Osteocyte (in vitro differentiated cells): ENCODE measurements at places on chromosomes 13 and 19.

GRCh38 chr13:30697996-30698401 lies 37.3 kb upstream of the ALOX5AP start:
- no peak for DNase-seq
- peaks cover 2% of the 10 kb centered on the region for H3K36me3 ChIP-seq
- peak overlapping the region; percentile 69 for H3K27ac ChIP-seq
- H3K4me1 ChIP-seq: peaks cover 32% of the 10 kb centered on the region

DNA sequence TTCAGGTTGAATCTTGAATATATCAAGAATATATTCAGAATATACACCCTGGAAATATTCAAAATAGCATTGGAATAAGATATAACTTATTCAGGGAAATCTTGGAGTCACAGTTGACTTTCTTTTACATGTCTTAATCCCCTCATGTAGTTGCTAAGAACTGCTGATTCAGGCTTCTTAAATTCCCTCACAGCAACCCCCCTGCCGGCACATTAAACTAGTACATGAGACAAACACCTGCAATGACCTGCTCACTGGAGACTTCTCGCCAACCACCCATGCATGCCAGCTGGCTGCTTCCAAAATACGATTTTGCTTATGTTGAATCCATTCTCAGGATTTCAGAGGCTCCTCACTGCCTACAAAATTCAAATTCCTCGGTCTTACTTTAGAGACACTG lies 997.1 kb downstream of the EFNB2 start:
- no peak overlapping the region for H3K27ac ChIP-seq
- no peak for DNase-seq
- H3K4me3 ChIP-seq: no peak overlapping the region

DNA sequence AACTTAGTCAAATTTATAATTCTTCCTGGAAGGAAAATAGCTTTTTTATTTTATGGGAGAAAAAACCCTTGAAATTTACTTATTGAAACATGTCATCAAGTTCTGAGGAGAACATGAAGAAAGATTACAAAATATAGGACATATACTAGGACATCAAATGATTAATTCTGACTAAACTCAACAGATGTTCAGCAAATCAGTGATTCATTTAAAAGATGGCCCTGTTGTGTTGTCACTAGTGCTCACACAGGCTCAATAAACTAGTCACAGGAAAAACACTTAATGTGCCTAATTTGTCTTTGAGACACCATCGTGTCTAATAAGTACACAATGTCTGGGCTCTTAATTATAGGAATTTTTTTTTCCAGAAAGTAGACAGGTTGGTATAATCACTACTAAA lies 223.8 kb upstream of the TMTC4 start:
- H3K36me3 ChIP-seq: no peaks in the 10 kb centered on the region
- H3K4me1 ChIP-seq: no peaks in the 10 kb centered on the region
- no peak for DNase-seq
- no peak overlapping the region for H3K27ac ChIP-seq
- H3K4me3 ChIP-seq: no peak overlapping the region
- H3K27me3 ChIP-seq: no peaks in the 10 kb centered on the region

DNA sequence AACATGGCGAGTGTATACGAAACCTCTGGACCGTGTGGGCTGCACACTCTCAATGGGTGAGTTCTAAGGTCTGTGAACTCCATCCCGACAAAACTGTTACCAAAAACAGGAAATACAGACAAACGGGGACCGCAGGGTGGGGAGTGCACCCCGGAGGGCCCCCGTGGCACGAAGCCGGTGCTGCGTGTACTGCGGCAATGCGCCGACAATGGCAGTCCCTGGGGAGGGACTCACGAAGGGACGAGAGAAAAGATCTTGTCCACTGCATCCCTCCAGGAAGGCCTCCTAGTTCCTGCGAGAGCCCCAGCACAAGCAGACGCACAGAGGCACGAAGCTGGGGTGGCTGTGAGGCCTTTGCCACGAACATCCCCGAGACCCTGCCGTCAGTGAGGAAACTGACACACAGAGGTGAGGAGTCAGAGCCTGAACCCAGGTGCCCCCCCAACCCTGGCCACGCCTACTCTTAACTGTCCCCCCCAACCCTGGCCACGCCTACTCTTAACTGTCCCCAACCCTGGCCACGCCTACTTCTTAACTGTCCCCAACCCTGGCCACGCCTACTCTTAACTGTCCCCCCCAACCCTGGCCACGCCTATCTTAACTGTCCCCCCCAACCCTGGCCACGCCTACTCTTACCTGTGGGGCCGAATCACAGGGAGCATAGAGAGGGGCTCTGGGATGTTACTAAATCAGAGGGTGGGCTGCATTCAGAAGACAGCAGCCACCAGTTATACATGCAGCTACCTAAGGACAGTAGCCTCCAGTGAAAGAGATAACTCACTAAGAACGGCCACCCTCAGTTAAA lies 4.2 kb downstream of the MED16 start:
- DNase-seq: no peak
- peaks cover 15% of the 10 kb centered on the region for H3K4me1 ChIP-seq
- H3K27me3 ChIP-seq: no peaks in the 10 kb centered on the region
- H3K4me3 ChIP-seq: no peak overlapping the region
- no peak overlapping the region for H3K27ac ChIP-seq

- H3K27me3 ChIP-seq: no peaks in the 10 kb centered on the region
- no peak for DNase-seq
- H3K4me3 ChIP-seq: peak overlapping the region; percentile 79
- H3K36me3 ChIP-seq: no peaks in the 10 kb centered on the region
- H3K4me1 ChIP-seq: peaks cover 36% of the 10 kb centered on the region
Observed at GRCh38 chr19:14118165-14119051, 846 bp upstream of the PRKACA start.

GRCh38 chr19:55005684-55006488 lies 32.2 kb downstream of the GP6 start:
- DNase-seq: no peak
- peak overlapping the region; percentile 82 for H3K4me3 ChIP-seq
- H3K4me1 ChIP-seq: peaks cover 13% of the 10 kb centered on the region
- H3K36me3 ChIP-seq: peaks cover 8% of the 10 kb centered on the region

DNA sequence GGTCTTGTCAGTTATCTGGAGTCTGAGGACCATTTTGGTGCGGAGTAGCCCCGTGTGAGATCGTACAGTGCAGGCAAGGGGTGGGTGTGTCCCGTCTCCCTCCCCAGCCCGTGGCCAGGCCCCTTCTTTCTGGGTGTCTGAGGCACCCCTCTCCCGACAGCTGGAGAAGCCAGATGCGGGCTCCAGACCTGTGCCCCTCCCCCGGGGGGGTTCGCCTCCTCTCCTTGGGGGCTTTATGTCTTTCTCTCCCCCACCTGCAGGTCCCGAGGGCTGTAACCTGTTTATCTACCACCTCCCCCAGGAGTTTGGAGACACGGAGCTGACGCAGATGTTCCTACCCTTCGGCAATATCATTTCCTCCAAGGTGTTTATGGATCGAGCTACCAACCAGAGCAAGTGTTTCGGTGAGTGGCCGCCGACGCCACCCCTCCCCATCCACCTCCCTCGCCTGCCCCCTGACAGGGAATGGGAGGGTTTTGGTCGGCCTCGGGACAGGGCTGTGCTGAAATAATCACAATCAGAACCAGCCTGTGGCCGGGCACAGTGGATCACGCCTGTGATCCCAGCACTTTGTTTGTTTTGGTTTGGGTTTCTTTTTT lies 65.6 kb downstream of the CELF5 start:
- no peak overlapping the region for H3K4me3 ChIP-seq
- H3K27ac ChIP-seq: no peak overlapping the region

- no peak overlapping the region for H3K27ac ChIP-seq
- no peaks in the 10 kb centered on the region for H3K36me3 ChIP-seq
- no peak for DNase-seq
- H3K4me3 ChIP-seq: no peak overlapping the region
- H3K27me3 ChIP-seq: peaks cover 4% of the 10 kb centered on the region
- no peaks in the 10 kb centered on the region for H3K4me1 ChIP-seq
Observed at GRCh38 chr13:81409284-81409683, 1068.4 kb upstream of the SPRY2 start.

DNA sequence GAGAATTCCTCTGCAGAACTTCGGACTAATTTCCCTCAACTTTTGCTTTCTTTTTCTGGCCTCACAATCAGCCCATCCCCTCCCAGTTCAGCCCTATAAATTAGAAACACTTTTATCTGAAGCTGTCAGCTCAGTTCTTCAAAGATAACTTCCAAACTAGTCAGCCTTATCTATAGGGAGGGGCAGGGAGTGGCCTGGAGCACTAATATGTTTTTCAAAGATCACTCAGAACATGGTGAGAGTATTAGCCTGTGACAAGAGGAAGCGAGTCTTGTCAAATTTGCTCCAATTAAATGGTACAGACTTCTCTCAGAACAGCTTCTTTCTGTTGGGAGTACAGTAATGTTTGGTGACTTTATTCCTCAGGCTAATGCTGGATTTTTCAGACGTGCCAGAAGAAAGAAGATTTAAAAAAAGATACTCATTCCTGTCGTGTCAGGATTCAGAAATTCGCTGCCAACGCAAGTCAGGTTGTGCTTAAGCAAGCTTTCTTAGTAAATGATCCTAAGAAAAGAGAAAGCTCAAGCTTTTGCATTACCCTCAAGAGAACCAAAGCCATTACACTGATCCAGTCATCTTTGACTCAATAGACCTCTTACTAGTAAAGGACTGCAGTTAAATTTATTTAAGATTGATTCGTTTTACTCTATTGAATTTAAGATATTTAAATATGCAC lies 1033.6 kb downstream of the SLITRK5 start:
- no peaks in the 10 kb centered on the region for H3K36me3 ChIP-seq
- no peak overlapping the region for H3K4me3 ChIP-seq
- no peaks in the 10 kb centered on the region for H3K4me1 ChIP-seq

GRCh38 chr19:7426986-7427385 lies 61.8 kb downstream of the PEX11G start:
- H3K27ac ChIP-seq: no peak overlapping the region
- H3K4me1 ChIP-seq: peaks cover 5% of the 10 kb centered on the region
- H3K4me3 ChIP-seq: no peak overlapping the region
- H3K27me3 ChIP-seq: no peaks in the 10 kb centered on the region
- peaks cover 2% of the 10 kb centered on the region for H3K36me3 ChIP-seq

GRCh38 chr19:1068009-1069001 lies 1.3 kb downstream of the ARHGAP45 start:
- no peak overlapping the region for H3K4me3 ChIP-seq
- no peak overlapping the region for H3K27ac ChIP-seq
- H3K4me1 ChIP-seq: peaks cover 23% of the 10 kb centered on the region
- H3K36me3 ChIP-seq: no peaks in the 10 kb centered on the region
- peaks cover 11% of the 10 kb centered on the region for H3K27me3 ChIP-seq
- DNase-seq: no peak

DNA sequence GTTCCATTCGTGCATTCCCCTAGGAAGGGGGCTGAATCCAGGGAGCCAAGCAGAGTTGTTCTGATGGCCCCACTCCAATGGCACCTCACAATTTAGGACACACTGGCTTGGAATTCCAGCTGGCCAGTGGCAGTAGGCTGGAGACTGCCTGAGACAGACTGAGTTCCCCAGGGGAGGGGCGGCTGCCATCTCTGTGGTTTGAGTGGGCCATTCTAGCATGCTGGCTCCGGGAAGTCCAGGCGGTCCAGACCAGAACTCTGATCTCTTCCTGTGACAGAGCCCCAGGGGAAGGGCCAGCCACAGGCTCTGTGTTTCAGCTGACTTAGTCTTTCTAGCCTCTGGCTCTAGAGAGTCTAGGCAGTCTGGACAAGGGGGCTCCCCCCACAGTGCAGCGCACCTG lies 29.5 kb upstream of the SLC7A1 start:
- no peak overlapping the region for H3K27ac ChIP-seq
- DNase-seq: no peak
- H3K4me3 ChIP-seq: no peak overlapping the region
- no peaks in the 10 kb centered on the region for H3K27me3 ChIP-seq
- peaks cover 6% of the 10 kb centered on the region for H3K36me3 ChIP-seq
- H3K4me1 ChIP-seq: peaks cover 13% of the 10 kb centered on the region

DNA sequence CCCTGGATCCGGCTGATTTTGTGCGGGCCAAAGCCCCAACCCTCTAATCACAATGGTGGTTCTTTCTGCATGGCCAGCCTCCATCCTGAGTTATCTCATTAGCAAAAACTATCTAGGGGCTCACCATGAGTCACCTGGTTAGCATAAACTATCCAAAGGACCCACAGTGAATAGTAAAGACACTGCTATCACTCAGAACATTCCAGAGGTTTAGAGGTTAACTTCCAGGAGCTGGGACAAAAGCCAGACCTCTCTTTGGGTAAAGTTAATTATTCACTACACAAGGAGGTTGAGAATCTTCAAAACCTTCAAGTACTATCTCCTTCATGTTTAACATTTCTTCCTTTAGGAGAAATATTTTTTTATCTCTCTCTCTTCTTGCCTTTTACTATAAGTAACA lies 18.8 kb upstream of the PPP5C start:
- H3K36me3 ChIP-seq: peaks cover 68% of the 10 kb centered on the region
- no peak overlapping the region for H3K27ac ChIP-seq
- peaks cover 1% of the 10 kb centered on the region for H3K4me1 ChIP-seq
- H3K4me3 ChIP-seq: no peak overlapping the region

GRCh38 chr19:17754634-17755442 lies 3.6 kb downstream of the FCHO1 start:
- H3K36me3 ChIP-seq: no peaks in the 10 kb centered on the region
- H3K4me1 ChIP-seq: peaks cover 20% of the 10 kb centered on the region
- H3K4me3 ChIP-seq: no peak overlapping the region
- no peaks in the 10 kb centered on the region for H3K27me3 ChIP-seq
- DNase-seq: no peak
- H3K27ac ChIP-seq: no peak overlapping the region

DNA sequence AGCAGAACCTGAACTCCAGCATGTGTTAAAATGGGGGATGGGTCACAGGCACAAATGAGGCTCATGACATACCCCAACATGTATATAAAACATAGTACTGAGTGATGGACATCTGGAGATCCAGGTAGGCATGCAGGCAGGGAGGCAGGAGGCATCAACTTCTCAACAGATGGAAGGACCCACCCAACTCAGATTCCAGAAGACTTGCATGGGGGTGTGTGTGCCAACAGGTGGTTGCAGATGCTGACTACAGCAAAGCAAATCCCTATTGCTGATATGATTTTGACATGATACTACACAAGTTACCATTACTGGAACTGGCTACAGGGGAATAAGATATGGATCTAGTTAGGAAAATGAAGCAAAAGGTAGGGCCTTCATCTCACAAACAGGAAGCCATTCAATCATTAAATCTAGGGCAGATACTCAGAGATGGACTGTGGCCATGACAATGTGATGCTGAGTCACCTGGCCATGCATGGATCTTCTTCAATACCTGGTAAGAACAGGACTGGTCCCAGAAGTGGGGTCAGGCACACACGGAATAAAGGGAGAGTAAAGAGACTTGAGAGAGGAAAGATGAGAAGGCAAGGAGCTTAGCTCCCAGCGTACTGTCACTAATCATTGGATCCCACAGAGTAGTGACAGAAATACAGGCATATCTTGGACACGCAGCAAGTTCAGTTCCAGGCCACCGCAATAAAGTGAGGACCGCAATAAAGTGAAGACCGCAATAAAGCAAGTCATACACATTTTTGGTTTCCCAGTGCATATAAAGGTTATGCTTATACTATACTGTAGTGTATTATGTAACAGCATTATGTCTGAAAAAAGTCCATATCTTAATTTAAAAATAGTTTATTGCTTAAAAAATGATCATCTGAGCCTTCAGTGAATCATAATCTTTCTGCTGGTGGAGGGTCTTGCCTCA lies 91.3 kb downstream of the USP12 start:
- no peak overlapping the region for H3K4me3 ChIP-seq
- no peak for DNase-seq
- no peaks in the 10 kb centered on the region for H3K27me3 ChIP-seq
- H3K4me1 ChIP-seq: peaks cover 43% of the 10 kb centered on the region
- peaks cover 32% of the 10 kb centered on the region for H3K36me3 ChIP-seq
- H3K27ac ChIP-seq: peak overlapping the region; percentile 78

GRCh38 chr13:22648320-22648801 lies 532.4 kb upstream of the SGCG start:
- H3K4me3 ChIP-seq: no peak overlapping the region
- H3K4me1 ChIP-seq: no peaks in the 10 kb centered on the region
- DNase-seq: no peak
- H3K27me3 ChIP-seq: no peaks in the 10 kb centered on the region
- H3K36me3 ChIP-seq: no peaks in the 10 kb centered on the region
- H3K27ac ChIP-seq: no peak overlapping the region
